Fibroblast of the aortic adventitia (primary cell): ENCODE measurements at places on chromosomes 3 and 15. TPM values are rescaled to one million over a fixed set of nuclear protein-coding genes. Genes with fewer than 3 reads are reported as not detected.

The DPPA2 gene
- not detected in 2 replicates for total RNA-seq

The UBAP1L gene
- total RNA-seq, result 2.1 and 3.8 TPM in 2 replicates

The DPPA4 gene
- total RNA-seq, result not detected in 2 replicates

The IRAK2 gene
- 0.90 and 9.1 TPM in 2 replicates for total RNA-seq

The ADAMTS9 gene
- 0.54 and 3.7 TPM in 2 replicates for total RNA-seq

The MCTP2 gene
- 3.9 and 6.0 TPM in 2 replicates for total RNA-seq

The CCDC39 gene
- 0.27 and 8.1 TPM in 2 replicates for total RNA-seq

The NIPA2 gene
- total RNA-seq, result 74.7 and 75.3 TPM in 2 replicates

The ERC2 gene
- total RNA-seq, result 0.09 TPM in 1 of 2 replicates, not detected in the other

The PEX5L gene
- 0.27 and 1.7 TPM in 2 replicates for total RNA-seq

The IL17RC gene
- 47.9 and 52.2 TPM in 2 replicates for total RNA-seq

The CDHR4 gene
- 0.09 TPM in 1 of 2 replicates, not detected in the other for total RNA-seq

The IGF2BP2 gene
- total RNA-seq, result 40.1 and 99.3 TPM in 2 replicates

The SAXO2 gene
- 0.25 and 1.4 TPM in 2 replicates for total RNA-seq

The SCAANT1 gene
- not detected in 2 replicates for total RNA-seq

The NAA50 gene
- total RNA-seq, result 142 and 242 TPM in 2 replicates

The GLDN gene
- 0.49 and 13.3 TPM in 2 replicates for total RNA-seq

The XCR1 gene
- not detected in 2 replicates for total RNA-seq

The PTPRG gene
- total RNA-seq, result 27.6 and 52.0 TPM in 2 replicates

The PARP6 gene
- 28.7 and 41.7 TPM in 2 replicates for total RNA-seq

The C3orf70 gene
- 0.16 and 1.1 TPM in 2 replicates for total RNA-seq

The ATP1B3 gene
- total RNA-seq, result 68.4 and 70.2 TPM in 2 replicates

The CYP19A1 gene
- 0.98 and 3.1 TPM in 2 replicates for total RNA-seq

The DNAJA4 gene
- total RNA-seq, result 0.65 and 2.3 TPM in 2 replicates

The MTHFS gene
- 8.2 and 8.4 TPM in 2 replicates for total RNA-seq

The CRBN gene
- total RNA-seq, result 57.0 and 70.9 TPM in 2 replicates

The FBXW12 gene
- 0.27 TPM in 1 of 2 replicates, not detected in the other for total RNA-seq

The IL5RA gene
- 0.08 TPM in 1 of 2 replicates, not detected in the other for total RNA-seq

The CCDC33 gene
- total RNA-seq, result 0.09 TPM in 1 of 2 replicates, not detected in the other

The LYZL4 gene
- total RNA-seq, result not detected in 2 replicates

The EFHB gene
- 0.27 and 1.1 TPM in 2 replicates for total RNA-seq

The ANP32A gene
- 41.0 and 123 TPM in 2 replicates for total RNA-seq

The BTLA gene
- not detected in 2 replicates for total RNA-seq

The GOLGA8M gene
- 1.2 TPM in 1 of 2 replicates, not detected in the other for total RNA-seq

The UROC1 gene
- not detected in 2 replicates for total RNA-seq

The SLC6A20 gene
- not detected in 2 replicates for total RNA-seq

The MOBP gene
- not detected in 2 replicates for total RNA-seq

The PDE8A gene
- total RNA-seq, result 20.6 and 26.2 TPM in 2 replicates

The CACNA2D2 gene
- total RNA-seq, result not detected in 2 replicates

The CPNE4 gene
- total RNA-seq, result not detected in 2 replicates

The AGTR1 gene
- total RNA-seq, result 2.4 and 3.2 TPM in 2 replicates

The PATL2 gene
- total RNA-seq, result 0.72 and 0.82 TPM in 2 replicates

The CNTN3 gene
- 0.74 and 2.4 TPM in 2 replicates for total RNA-seq

The ZMYND10 gene
- 0.81 and 0.82 TPM in 2 replicates for total RNA-seq

The GCSAM gene
- total RNA-seq, result not detected in 2 replicates

The ADCY5 gene
- under 0.01 and 0.41 TPM in 2 replicates for total RNA-seq

The DLL4 gene
- 0.08 and 0.09 TPM in 2 replicates for total RNA-seq

The ANKRD63 gene
- total RNA-seq, result not detected in 2 replicates
